Dermis blood vessel endothelial cell (primary cell): ENCODE measurements at places on chromosomes 7 and 10. TPM values are rescaled to one million over a fixed set of nuclear protein-coding genes. Genes with fewer than 3 reads are reported as not detected.

DNA sequence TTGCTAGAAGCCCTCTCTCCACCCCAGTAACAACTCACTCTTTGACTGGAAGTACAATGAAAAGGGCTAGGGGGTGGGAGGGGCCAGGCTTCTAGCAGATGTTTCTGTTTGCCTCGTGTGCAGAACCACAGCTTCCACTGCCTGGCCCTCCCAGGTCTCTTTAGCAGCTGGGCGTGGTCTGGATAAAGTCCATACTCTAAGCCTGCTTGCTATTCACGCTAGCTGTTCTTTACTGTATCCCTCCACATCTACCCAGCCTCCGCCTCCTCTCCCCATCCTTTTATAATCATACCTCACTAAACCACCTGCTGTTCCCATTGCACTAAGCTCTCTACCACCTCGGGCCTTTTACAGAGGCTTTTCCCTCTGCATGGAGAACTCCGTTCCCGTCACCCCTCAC, 288.8 kb downstream of the CAMK1D start:
- no peak for DNase-seq

DNA sequence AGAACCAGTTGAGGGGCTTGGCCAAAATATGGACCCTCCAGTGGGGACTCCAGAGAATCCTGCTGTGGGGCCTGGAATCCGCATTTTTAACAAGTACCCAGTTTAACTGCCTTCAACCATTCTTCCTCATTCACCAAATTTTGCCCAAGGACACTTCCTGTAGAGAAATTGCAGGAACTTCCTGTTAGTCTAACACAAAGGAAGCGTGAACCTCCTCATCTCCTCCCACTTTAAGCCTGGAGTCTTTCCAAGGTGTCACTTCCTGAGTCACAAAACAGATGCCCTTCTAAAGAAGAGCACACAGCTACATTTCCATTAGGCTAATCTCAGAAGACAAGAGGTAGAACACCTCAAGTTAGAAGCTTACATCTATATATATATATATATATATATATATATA, 188.4 kb downstream of the PPP1R17 start:
- DNase-seq: peak; percentile 73

IQUB gene
- total RNA-seq: 0.05 and 0.34 TPM in 2 replicates

- DNase-seq: no peak
These were observed 255.8 kb downstream of the TWIST1 start for GRCh38 chr7:18861514-18862118.

DNA sequence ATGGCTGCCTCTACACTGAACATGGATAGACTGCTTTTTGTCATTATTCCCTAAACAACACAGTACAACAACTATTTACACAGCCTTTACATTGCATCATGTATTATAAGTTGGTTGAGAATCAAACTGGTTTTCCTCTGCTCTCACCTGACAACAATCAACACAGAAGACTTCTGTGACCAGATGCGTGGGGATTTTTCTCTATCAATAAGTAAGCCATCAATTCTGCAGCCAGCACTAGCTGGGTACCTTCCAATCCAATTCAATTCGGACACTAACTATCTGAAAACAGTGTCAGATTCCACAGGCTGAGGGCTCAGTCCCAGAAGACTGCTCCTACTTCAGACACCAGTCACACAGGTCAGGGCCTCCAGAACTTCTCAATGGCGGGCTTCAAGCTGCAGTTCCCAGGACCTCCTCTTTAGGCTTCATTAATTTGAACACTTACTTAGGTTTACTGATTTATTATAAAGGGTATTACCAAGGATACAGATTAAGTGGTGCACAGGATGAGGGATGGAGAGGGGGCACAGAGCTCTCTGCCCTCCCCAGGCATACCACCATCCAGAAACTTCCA, 36.4 kb upstream of the ASL start:
- no peak for DNase-seq

MBL2 gene
- total RNA-seq: not detected in 2 replicates
